CD4-positive, alpha-beta T cell treated with Interleukin-21 for 1 hour (primary cell): ENCODE measurements at places on chromosomes 5 and 9.

DNA sequence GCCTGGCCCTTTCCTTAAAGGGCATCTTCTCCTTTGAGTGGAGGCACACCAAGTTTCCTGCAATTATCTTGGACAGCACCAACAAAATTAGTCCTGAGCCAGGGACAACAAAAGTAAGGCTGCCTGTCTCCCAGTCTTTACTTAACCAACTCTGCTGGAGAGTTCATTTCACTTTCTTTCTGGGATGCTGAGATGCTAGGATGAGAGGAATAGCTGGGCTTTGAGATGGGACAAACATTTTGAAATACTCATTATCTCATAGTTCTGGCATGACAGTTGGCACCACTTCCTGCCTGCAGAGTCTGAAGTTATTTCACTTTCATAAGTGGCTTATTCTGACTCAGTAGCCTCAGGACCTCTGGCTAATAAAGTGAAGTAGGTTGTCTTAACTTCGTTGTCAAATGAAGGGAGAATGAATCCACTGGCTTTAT is 157.0 kb downstream of the C9orf152 start:
- peak; percentile 38 for DNase-seq

DNA sequence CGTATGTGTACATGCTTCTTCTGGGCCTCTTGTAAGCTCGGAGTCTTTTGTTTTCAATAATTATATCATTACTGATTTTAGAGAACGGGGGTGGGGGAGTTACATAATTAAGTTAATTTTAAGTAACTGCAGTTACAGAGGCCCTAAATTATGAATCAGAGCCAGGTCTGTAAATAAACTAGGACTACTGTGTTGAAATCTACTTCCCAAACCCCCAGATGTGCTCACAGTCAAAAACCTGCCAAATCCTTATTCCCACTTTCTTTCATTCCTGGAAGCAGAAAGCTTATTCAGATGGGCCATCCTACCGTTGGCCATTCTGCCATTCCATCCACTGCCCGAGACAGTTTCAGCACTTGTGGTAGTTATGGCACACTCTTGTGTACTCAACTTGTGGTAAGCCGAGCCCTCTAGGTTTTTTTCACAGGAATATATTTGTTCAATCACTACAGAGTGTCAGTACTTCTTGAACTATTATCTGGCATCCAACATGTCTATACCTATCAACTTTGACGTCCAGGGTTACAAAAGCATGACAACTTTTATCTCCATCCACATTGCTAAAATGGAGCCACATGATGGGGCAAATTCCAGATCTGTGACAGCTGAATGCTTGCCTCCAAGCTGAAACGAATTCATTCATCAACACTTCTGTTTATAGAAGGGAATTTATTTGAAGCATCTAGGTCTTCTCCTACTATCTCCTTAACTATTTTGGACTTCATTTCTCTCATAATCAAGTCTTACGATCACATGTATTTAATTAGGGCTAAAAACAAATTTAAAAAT is 37.8 kb downstream of the GLRX start:
- no peak for DNase-seq

DNA sequence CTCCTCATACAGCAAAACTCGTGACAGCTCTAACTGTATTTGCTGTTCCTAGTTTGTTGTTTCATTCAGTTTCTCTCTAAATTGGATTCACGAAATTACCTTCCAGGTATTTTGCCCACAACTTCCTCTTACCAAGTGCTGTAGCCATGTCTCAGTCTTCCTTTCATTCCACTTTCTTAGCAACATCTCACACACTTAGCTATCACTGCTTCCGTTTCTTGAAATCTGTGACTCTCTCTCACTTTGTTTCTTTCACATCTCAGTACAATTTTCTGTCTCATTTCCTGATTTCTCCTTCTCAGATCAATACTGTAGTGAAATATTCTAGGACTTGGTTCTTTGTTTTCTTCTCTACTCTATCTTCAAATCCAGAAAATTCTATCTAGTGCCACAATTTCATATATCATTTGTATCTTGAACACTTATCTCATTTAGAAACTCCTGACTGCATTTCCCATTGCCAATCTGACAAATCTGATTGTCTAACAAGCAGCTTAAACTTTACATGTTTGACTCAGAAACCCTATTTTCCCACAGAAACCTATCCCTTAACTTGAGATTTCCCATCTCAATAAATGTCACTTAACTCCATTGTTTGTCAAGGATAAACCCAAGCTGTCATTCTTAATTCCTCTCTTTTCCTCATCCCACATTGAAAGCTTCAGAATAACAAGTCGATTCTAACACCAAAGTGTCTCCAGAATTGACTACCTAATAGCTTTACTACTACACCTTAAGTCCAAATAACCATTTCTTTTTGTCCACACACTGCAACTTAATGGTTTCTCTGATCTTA is 303.1 kb downstream of the CDH12 start:
- no peak for DNase-seq

- DNase-seq, result no peak
These were observed 275.1 kb downstream of the SLF1 start for GRCh38 chr5:94893412-94894135.

DNA sequence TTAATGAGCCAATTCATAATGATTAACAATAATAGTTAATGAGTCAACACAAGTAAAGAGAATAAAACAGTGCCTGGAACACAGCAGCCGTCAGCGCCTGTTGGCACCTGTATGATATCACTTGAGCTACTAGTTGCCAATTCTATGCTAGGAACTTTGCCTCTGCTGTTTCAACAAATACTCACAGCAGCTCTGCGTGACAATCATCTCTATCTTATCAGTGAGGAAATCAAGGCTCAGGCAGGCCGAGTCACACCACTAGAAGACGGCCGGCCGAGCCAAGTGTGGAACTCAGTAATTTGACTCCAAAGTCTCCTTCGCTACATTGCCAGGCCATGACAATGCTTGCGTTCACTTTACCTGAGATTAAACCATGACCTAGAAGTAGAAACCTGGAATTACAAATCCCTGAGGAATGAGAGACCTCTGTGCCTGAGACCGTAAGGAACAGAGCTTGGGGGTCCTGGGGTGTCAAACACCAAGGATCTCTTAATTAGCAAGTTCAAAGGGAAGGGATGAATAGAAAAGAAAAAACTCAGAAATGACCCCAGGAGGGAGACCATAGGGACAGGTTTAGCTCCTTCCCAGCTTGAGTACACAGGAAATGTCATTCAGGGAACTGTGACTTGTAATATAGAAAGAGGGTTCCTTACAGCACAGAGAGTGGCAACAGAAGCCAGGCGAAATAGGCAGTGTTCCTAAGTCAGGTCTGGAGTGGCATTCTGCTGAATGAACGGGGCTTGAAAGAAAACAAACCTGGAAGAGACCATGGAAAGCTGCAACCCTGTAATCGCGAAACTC is 109.1 kb downstream of the SUSD1 start:
- DNase-seq, result no peak

- DNase-seq, result no peak
These were observed 104.6 kb downstream of the DMRT2 start for GRCh38 chr9:1154739-1155138.

GRCh38 chr9:71541436-71541835 is 226.9 kb downstream of the CEMIP2 start:
- DNase-seq, result no peak

GRCh38 chr9:133944746-133945135 is 47.4 kb downstream of the VAV2 start:
- DNase-seq, result no peak

DNA sequence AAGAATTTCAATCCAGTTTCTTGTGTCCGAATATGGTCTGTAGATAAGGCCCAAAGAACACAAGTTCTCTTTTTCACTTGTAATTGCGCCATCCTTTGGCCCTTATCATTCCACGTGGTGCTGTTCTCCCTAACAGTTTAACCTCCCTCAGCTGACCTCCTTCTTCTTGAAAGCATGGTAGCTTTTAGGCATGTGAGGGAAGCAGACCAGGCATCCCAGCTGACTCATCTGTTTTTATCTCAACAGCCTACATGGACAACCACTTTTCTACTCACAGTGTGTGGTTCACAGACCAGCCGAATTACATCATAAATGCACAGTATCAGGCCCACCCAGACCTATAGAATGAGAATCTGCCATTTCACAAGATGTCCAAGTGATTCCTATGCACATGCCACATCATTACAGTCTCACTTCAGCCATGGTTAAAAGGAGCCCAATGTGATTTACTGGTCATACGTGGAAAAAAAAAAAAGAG is 26.9 kb upstream of the PLIN2 start:
- DNase-seq, result no peak

DNA sequence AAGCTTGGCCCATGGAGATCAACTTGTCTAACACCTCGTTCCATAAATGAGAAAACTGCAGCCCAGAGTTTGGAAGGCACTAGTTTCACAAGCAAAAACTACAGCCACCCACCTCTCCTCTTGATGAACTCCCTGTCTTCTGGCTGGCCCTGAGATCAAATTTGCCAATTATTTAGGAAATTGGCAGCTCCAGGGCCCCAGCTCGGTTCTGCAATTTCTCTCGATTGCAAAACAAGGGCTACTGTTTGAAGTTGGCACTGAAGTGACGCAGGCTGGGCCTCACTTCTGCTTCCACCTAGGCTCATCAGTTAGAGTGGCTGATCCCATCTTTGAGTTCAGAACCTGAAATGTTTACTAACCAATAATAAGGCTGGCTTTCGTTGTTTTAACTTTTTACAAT is 3.7 kb upstream of the GPX3 start:
- DNase-seq, result peak; percentile 7

DNA sequence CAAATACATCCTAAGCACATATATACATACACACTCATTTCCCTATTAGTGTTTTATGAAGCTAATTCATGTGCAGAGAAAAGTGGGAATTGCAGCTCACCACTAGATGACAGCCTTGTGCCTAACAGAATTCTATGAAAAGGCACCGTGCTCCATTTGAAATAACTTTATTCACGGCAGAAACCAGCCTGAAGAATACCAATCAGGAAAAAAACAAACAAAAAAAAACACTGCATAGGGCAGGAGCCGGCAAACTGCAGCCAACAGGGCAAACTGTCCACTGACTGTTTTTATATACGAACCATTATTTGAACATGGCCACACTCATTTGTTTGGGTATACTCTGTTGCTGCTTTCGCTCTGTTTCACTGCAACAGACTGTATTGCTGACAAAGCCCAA is 33.6 kb downstream of the ERMP1 start:
- peak; percentile 20 for DNase-seq

DNA sequence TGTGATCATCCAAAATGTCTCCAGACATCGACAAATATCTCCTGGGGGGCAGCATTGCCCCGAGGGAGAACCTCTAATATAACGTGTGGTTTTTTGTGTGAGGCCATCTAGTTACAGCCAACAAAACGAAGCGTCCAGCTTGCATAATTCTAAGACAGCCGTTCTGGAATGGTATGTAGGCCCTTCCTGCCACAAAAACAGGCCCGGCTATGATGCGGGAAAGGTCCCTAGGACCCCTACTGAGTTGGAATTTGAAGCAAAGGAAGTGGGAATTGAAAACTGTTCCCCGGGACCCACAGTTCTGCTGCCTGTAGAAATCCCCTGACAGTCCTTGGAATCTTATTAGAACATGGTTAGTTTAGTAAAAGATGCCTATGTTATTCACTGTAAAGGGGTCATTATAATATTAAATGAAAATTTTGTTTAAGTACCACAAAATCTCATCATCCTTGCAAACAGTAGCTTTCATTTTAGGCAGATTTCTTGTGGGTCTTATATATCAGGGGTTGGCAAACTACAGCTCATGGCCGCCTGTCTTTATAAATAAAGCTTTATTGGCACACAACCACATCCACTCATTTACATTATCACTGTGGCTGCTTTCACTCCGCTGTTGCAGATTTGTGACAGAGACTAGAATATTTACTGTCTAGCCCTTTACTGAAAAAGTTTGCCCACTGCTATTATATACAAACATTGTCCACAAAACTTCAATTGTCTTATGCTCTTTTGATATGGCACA is 70.7 kb downstream of the MSX2 start:
- DNase-seq, result no peak

DNA sequence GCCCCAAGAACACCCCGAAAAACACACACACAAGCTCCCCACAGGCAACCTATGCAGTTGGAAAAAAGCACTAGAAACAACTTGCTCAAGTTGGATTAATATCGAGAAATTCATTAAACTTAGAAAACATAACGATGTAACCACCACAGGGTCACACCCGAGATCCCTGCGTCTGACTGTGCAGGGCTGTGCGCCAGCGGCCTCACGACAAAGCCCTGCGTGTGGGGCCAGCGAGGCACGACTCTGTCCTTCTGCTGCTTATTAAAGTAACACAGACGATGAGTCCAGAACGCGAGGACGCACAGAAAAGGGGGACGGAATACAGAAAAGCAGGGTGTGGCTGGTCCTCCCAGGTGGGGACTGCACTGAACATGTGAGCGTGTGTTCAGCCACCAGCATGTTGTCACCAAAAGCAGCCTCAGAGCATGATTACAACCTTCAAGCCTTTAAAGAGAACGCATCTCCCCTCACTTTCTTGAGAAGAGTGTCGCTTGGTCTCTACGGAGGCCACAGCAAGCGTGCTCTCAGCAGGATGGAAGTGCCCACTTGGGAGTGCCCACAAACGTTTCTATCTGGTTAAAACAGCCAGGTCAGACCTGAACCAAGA is 14.4 kb downstream of the SLC12A7 start:
- no peak for DNase-seq

DNA sequence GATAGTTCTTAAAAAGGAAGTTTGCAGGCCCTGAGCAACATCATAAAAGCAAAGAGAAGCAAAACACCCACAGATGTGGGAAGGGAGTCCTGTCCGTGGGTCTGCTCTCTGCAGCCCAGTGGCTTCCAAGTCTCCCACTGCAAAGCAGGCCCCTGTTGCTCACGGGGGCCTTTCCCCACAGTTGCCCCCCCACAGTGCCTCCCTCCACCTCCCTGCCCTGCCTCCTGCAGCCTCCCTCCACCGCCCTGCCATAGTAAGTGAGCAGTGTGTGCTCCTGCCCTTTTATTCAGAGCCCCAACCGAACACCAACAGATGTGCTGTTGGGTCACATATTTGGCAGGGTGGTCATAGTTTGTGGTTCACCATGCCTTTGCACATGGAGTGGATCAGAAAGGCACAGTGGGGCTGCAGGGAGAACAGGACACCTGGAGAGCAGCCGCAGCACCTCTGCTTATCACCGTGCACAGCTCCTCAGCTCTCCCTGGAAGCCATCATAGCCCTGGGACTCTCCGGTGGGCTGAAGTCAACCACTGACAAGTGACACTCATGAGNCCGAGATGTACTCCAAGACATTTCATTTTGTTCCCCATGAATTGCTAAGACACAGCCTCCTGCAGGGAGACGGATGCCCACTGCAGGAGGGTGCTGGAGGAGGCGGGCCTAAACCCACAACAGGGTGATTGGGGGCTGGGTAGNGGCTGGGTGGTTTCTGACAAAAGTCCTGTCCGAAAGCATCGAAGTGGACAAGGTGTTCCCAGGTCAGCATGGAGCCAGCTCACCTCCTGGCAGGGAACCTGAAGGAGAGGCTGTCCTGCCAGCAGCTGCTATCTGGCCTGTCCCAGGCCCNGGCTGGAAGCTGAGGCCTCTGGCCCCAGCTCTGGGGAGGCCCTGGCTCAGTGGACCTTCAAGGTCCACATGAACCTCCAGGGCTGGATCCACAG is 278.9 kb downstream of the GADD45G start:
- no peak for DNase-seq

- DNase-seq, result no peak
These were observed 9.5 kb upstream of the HAND1 start for GRCh38 chr5:154487541-154487940.
